ENCODE measurements at places on chromosomes 6 and 20.

DNA sequence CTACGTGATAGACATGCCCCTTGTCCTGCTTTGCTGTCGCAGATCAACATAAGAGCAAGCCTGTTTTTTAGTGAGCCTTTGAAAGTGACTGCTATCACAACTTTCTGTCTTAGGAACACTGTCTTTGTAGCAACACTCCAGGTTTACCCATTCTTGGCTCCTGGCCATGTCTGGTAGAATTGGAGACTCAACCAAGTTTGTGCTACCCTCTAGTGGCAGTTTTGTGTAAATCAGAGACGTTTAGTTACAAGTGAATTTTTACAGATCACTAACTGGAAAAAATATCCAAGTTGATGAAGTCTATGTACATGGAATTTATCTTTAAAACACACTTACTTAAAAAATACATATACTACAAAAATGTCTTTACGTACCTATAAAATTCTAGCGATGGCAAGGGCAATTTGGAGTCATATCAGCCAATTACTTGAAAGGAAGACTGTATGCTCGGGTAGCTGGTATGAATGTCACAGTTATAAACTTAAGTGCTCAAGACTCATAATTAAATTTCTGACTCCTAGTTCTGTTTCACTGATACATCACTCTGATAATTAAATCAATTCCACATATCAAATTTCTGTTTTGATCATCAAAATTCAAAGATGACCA, 101.4 kb downstream of the ADGB start:
- DNase-seq: peak; percentile 92

GRCh38 chr6:75602246-75603105, 796 bp downstream of the SENP6 start:
- DNase-seq: peak; percentile 8

- DNase-seq: no peak
These were observed 46.9 kb downstream of the LAMA2 start for GRCh38 chr6:128929869-128930268.

DNA sequence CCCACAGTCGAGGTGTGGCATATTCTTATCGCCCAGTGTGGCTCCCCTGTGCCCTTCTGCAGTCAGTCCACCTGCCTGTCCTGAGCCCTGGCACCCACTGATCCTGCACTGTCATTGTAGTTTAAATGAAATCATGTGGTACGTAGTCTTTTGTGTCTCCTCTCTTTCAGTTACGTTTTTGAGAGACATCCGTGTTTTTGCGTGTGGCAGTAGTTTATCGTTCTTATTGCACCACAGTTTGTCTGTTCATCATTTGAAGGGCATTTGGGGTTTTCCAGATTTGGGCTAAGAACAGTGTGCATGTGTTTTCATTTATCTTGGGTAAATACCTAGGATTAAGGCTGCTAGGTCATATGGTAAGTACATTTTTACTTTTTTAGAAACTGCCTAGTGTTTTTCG, 49.3 kb downstream of the SPATA2 start:
- peak; percentile 89 for DNase-seq

DNA sequence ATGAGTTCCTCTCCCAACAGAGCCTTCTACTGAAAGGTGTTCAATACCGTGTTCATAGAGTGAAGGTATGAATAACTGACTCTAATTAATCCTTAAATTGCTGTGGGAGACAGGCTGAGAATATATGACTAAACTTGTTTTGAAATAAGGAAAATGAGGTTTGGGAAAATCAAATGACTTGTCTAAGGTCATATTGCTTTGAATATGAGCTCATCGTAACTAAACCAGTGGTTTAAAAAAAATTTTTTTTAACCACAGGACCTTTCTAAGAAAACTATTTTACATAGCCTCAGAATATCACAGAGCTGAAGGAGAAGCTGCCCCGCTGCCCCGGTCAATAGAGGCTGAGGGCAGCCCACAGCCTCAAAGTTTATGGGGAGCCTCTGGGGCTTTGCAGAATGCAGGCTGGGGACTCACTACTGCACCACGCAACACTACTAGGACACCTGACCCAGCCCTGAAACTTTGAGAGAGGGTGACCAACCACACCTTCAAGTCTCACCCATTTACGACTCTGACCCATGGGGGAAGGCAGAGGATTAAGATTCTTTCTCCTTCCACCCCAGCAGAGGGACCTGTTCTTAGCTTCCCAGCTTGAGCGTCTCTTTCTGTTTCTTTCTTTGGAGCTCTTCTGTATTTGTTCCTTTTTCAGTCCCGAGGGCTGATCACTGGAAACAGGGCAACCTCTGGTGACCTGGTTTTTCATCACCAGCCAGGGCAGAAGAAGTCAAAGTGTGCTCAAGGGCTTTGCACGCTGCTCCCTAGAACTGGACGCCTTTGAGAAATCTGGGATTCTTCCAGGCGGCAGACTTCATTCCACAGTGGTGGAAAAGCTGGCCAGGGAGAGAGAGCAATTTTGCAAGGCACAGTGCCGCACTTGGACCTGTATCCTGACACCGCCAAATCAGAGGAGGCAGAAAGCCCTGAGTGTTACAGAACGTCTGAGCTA, 220.2 kb downstream of the ATXN1 start:
- DNase-seq: peak; percentile 65

DNA sequence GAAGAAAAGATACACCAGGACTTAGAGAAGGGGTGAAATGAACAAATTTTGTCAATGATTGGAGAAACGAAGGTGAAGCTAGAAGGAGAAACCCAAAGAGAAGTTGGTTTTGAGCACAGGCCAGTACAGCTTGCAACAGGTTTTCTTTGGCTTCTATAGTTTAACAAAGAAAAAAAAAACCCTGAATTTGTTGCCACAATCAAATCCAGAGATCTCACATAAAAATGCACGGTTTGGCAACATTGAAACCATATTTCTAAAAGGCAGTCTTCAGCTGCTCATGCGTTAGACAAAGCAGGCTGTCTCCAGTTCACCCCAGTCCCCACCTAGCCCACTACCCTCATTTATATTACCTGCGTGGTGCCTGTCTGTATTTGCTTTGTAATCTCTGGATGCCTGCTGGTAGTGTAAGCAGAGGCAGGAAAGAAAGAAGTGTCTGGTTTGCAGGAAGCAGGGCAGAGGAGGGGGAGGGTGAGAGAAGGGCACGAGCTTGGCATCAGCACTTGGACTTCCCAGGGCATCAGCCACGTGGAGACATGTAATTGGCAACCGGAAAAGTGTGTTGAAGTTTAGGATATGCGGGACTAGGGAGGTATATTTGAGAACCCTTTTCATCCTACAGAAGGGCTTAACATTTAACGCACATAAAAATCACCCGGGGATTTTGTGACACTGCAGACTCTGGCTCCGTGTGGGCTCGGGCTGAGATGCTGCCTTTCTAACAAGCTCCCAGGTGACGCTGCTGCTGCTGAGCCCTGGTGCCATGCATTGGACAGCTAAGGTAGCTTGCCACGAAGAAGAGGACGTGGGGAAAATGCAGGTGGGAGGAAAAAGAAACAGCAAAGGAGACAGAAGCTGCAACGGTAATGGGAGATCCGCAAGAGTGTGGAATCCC, 14.4 kb downstream of the PFDN4 start:
- DNase-seq: peak; percentile 67

DNA sequence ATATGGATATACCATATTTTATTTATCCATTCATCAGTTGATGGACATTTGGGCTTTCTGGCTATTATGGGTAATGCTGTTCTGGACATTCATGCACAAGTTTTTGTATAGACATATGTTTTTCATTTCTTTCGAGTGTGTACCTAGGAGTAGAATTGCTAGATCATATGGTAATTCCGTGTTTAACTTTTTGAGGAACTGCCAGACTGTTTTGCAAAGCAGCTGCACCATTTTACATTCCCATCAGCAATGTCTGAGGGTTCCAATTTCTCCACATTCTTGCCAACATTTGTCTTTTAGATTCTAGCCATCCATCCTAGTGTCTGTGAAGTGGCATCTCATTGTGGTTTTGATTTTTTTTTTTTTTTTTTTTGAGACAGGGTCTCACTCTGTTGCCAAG, 20.8 kb downstream of the SRC start:
- peak; percentile 58 for DNase-seq

DNA sequence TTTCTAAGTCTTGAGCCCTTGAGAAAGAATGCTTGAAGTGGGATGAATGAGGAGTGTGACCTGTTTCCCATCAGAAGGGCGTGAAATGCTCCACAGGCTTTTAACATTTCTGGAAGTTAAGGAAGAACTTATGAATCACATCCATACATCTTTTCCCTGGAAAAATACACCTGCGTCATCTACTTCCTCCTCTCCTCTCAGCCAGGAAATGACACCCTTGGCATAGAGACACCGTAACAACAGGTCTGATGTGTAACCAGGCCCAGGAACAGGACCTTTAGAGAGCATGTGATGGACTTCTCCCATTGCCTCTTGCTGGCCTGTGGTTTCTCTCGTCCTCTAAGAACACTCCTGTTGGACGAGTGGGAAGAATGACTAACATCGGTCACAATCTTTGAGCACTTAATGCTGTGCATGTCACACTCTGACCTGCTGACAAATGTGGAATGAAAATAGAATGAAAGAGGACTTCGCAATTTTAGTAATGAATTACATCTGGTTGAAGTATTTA, 28.5 kb upstream of the CITED2 start:
- peak; percentile 94 for DNase-seq

DNA sequence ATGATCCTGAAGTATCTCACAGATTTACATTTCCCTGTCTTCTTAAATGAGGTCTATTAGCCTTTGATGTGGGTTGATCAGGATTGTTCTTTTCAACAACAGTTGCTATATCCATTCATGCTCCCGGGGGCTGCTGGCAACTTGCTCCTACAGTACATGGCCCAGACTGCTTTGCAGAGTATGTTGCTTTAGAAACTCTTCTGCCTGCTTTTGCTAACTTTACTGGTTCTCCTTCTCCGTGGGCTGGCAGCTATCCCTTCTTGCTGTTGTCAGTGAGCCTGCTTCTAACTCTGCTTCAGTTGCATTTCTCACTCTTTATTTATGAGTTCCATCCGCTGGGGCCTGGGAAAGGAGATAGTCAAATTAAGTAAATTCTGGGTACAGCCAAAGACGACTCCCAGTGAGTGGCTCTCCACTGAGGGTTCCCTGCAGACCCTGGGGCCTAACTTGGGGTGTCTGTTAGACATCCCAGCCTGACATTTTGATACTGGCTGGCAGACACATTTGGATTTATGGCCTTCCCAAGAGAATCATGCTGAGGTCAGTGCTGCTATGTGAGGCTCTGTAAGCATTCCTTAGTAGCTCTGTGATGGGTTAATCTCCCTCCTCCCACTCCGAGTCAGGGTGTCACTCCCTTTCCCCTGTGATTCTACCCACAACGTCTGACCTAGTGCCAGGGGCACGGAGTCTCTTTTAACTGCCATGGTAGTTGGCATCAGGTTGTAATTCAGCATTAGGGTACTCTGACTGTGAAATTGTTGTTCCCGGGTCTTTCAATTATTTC, 73.6 kb downstream of the SLX4IP start:
- peak; percentile 80 for DNase-seq

DNA sequence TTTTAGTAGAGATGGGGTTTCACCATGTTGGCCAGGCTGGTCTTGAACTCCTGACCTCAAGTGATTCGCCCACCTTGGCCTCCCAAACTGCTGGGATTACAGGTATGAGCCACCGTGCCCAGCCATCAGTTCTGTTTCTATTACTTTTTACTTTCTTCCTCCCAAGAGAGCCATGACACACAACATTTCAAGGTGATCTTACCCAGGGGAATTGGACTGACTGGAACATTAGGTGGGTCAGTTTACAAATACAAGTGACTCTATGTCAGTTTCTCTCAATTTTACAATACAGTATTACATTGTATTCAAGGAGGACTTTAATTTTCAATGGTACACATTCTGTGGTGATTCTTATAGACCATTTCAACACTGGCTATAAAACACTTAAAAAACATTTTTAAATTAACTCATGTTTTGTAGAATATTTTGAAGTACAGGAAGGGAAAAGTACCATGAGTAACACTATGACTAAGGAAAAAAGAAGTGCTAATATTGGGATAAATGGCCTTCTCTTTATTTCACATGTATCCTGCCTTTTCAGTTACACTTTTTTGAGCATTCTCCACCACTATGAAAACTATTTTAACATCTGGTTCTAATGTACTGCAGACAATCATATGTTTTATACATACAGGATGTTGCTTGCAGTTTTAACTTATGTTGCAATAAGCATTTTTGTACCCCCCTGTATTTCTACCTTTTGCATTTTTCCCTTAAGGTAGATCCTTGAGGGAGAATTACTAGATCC, 8.4 kb downstream of the TPBG start:
- DNase-seq: peak; percentile 60

Data from fibroblast of the aortic adventitia (primary cell).